ENCODE measurements at places on chromosomes 3 and 15.
A peak's percentile ranks its signal among the peaks of the same experiment; 100 is the strongest.

DNA sequence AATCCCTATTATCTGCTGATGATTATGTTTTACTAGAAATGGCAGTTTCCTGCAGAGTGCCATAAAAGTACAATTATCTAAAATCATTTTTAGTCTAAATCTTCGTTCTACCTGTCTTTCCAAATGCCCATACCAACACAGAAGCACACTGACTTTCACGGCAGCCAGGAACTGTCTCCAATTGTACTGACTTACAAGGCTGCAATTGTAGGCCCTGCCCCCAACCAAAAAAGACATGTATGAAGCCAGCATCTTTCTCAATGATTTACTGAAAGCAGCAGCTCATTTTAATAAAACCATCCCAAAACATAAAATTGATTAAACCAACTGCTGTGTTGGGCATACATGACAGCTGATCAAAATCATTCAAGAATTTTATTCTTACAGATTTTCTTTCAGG is 119.0 kb downstream of the TBC1D5 start:
- no peak for DNase-seq

DNA sequence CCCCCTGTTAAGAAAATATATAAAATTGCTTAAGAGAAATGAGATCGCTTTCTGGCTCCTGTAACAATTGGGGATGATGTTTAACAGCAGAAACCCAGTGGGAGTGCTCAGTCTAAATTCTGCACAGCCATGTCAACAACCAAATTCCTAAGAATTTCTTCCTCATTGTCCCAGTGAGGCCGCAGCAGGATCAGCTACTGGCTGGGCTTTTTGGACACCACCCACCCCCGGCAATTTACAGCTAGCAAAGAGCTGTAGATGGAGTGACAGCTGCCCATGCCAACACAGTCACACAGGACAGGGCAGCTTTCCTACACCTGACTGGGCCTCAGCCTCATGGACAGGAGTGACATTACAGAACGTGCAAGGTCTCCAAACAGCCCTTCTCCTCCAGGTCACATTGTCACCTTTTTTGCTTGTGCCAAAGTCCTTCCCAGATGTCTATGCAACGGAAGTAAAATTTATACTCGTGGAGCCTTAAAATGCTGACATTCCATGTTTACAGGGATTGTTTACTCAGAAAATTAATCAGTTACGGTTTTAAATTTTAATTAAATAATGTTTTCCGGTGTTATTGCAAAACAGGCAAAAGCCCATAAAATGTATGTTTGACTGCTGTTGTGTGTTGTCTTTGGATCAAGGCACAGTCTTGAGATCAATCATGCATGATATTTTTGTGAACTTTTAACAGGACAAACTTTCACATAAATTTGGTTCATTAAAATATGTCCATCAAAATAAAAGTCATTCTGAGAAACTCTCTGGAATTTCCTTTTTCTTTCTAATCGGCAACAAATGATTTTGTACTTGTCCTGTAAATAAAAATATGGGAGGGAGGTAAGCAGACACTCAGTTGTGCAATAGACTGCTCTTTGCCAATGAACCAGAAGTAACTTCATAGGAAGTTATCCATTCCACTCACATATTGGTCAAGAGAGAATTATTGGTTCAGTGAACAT is 943.2 kb downstream of the MCTP2 start:
- no peak for DNase-seq

GRCh38 chr3:12192655-12193484 is 34.2 kb upstream of the TIMP4 start:
- no peak for DNase-seq

- DNase-seq = peak; percentile 47
Observed at GRCh38 chr3:128784232-128784631, 58.2 kb downstream of the RAB7A start.

DNA sequence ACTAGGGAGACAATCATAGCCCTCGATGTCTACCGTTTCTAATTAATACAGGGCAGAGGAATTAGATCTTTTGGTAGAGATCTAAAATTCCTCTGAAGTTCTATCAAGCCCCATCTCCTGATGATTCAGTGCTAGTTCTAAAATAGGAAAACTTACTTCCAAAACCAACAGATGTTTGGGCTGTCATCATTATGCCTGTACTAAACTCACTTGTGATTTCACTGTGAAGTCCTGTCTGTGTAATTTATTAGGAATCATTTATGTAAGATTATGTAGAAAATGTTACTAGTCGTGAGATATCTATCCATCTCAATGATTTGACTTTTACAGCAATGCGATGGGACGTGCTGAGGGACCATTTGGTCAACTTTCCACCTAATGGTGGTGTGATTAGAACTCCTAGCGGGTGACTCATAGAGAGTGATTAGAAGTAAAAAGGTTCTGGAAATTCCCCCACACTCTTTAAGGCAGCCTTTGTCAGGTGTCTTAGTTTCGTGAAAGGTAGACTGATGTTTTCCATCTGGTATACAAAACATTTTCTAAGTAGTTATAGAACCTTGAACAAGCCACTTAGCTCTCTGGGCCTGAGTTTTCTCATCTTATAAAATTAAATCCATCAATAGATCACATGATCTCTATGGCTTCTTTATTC is 34.2 kb downstream of the LIPC start:
- no peak for DNase-seq

DNA sequence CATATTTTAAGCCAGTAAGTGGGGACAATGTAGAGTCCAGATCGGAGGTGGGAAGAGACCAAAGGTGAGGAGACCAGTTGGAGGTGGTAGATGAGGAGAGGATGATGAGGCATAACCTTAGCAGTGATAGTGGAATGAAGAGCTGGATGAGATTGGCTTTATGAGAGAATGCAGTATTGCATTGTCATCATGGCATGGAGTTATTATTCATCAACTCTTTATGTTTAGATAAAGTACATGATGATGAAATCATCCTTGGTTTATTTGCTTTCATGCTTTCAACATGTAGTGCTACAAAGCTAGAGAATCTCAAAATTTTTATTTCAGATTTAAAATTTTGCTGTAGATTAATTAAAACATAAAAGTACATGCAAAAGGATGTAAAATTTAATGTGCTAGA is 64.0 kb downstream of the PPM1L start:
- no peak for DNase-seq

DNA sequence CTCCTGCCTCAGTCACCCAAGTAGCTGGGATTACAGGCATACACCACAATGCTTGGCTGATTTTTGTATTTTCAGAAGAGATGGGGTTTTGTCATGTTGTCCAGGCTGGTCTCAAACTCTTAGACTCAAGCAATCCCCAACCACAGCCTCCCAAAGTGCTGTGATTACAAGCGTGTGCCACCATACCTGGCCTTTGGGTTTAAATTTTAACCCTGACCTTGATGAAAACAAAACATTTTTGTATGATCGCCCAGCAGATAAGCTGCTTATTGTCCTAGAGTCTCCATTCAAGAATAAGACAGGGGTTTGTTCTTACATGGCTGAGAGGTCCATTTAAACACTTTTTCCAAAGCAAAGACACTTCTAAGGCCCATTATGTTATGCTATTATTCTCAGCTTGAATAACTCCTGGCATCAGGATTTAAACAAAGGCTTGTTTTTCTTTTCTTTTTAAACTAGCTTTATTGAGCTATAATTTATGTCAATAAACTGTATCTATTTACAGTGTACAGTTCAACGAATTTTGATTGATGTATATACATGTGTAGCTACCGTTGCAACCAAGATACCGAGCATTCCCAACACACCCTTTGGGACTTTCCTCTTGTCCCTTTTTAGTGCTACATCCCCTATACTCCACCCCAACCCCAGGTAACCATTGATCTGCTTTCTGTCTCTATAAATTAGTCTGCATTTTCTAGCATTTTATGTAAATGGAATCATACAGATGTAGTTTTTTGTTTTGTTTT is 1.4 kb upstream of the MUC13 start:
- no peak for DNase-seq

GRCh38 chr15:77416148-77416455 is 3.8 kb downstream of the PEAK1 start:
- DNase-seq = no peak

DNA sequence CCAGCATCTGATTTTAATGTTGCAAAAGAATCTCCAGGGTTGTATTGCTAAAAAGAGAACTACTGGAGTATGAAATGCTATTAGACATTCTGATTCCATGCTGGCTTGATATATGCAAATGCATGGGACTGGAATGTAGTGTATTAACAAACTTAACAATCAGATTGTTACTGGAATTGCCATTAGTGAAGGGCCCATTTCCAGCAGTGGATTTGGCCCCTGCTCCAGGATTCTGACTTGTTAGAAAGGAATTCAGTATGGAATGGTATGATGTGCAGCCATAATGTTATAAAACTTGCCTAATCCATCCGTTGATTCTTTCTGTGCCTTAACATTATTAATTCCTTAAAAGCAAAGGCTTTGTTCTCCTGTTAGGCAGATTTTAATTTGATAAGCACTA is 7.9 kb downstream of the ARRDC4 start:
- DNase-seq = no peak

DNA sequence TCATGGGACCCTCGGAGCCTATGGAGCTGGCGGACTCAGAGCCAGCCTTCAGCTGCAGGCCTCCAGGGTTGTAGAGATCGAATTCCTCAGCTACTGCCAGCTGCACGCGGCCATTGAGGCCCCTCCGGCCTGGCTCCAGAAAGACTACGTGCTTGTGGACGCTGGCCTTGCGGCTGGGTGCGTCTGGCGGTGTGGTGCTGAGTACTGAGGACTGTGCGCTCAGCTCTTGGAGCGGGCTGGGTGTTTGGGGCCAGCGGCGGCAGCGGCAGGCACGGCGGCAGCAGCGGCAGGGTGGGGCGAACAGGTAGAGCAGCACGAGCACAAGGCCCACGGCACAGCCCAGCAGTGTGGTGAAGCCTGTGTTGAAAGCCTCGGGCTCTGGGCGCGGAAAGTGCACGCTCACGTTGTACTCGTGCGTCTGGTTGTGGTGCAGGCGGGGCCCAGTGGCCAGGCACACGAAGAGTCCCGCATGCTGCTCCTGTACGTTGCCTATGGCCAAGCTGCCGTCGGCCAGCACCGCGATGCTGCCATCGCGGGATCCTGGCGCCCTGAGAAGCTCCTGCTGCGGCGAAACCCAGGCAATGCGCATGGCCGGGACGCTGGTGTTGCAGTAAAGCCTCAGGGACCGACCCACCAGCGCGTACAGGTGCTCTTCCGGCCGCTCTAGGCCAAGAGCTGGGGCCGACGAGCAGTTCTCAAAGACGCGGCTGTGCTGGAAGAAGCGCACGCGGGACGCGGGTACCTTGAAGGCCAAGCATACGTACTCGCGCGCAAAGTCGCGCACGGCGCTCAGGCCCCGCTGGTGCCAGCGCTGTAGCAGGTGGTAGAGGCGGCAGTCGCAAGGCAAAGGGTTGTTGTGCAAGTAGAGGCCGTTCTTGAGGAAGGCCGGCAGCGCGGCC is 1.3 kb downstream of the AMIGO3 start:
- no peak for DNase-seq

- no peak for DNase-seq
Observed at GRCh38 chr15:98003996-98004395, 43.5 kb downstream of the ARRDC4 start.

Data from NAMALWA (cell line).